ENCODE measurements at places on chromosomes 11 and 22.

DNA sequence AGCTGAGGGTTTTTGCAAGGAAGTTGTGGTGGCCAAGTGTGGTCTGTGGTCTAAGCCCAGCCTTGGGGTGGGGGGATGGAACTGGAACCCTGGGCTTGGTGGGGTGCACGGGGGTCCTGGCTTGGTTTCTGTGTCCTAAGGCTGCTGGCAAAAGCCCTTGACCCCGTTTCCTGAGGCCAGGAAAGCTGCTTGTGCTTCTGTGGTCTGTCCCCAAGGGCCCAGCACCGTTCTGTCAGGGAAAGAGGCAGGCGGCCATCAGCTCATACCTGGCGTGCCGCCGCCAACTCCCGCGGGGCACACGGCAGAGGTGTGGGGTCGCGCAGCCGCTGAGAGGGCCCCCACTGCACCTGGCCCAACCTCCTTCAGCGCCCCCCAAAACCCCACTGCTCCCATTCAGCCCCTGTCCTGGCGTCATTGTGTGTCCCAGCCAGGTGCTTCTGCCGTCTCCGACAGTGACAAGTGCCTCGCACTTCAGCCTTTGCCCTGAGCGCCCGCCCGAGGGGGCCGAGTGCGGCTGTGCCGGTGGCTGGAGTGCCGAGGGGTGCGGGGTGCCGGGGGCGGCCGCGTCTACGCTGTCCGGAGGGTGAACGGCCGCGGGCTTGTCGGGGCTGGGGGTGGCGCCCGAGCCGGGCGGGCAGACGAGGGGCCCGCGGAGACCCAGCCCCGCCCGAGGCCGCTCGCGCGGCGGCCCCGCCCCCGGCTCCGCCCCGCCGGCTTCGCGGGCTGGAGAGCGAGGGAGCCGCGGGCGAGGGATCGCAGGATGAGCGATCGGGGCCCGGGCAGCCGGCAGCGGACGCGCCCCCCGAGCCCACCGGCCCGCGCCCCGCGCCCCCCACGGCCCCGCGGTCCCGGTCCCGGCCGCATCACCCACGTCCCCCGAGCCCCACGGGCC lies at the start of gene CNIH2:
Gene CNIH2, plus strand, starts transcription at position 705 of the 892 bp plus-strand sequence. CDS start 282 bp downstream, outside the sequence.
- peak; percentile 65 for DNase-seq

- no peak for DNase-seq
Observed at GRCh38 chr11:8656291-8656690, 26.2 kb downstream of the TRIM66 start.

- DNase-seq, result no peak
Observed at GRCh38 chr11:113725913-113726312, 19.8 kb upstream of the TMPRSS5 start.

DNA sequence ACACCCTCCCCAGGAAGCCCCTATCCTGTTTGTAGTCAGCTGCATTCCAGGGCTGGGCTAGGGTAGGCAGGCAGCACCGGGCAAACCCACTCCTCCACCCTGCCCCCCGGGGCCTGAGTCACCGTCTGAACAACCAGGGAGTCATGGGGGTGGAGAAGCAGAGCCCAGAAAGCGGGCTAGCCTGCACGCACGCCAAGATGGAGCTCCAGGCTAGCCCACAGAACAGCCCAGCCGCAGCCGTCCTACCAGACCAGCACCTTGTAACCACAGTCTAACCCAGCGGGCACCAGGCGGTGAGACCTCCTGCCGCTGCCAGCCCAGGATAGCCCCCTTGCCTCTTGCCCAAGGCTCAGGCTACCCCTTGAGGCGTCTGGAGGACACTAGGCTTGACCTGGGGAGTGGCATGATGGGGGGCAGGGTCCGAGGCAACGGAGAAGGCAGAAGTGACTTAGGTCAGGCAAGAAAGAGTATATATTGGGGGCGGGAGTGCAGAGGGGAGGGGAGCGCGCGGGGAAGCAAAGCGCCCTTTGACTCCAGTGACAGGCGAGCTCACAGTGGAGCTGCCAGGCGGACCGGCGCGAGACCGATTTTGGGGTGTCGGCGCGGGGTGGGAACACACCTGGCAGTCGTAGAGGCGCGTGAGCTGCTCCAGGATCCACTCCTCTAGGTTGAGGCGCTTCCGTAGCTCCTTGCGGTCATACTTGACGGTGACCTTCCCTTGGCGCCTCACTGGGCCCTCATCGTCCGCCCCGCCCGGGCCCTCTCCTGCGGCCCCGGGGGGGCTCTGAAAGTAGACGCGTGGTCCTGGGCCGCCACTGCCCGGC lies 734 bp downstream of the PPP1R14B start:
- DNase-seq, result peak; percentile 85

- peak; percentile 82 for DNase-seq
Observed at GRCh38 chr11:75384438-75385080, 14.8 kb upstream of the RPS3 start.

GRCh38 chr22:46579751-46580449 lies 40.3 kb upstream of the GRAMD4 start:
- no peak for DNase-seq

DNA sequence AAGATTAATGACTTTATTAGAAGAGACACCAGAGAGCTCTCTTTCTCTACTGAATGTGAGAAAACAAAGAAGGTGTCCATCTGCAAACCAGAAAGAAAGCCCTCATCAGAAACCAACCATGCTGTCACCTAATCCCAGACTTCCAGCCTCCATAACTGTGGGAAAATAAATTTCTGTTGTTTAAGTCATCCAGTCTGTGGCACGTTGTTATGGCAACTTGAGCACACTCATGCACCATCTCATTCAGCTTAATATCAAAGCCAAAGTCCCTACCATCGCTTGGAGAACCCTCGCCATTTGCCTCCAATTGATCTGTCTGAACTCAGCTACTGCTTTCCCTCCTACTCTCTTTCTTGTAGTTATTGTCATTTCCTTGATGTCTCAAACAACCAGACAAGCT lies 766.1 kb upstream of the ARHGAP42 start:
- no peak for DNase-seq

GRCh38 chr11:47333886-47334443 lies 18.5 kb downstream of the MYBPC3 start:
- DNase-seq, result no peak

- DNase-seq, result no peak
Observed at GRCh38 chr22:50310031-50310722, 2.7 kb upstream of the PLXNB2 start.

GRCh38 chr11:133710681-133711240 lies 134.6 kb downstream of the SPATA19 start:
- DNase-seq, result no peak

GRCh38 chr22:27492566-27493201 lies 308.9 kb downstream of the MN1 start:
- DNase-seq, result no peak

DNA sequence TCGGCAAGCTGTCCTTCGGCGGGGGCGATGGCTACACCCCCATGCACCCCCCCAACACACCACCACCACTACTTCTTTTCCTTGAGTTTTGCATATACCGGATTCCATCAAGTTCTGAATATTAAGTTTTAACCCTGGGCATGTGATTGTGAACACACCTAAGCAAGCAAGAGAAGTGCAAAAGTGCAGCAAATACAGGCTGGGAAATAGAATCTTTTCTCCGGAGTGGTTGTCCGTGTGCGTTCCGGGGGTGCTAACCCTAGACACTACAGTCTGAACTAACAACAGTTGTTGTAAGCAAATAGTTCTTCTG lies 574 bp downstream of the PRSS23 start:
- DNase-seq, result no peak

- DNase-seq, result no peak
Observed at GRCh38 chr11:131154351-131154750, 216.1 kb upstream of the NTM start.

- DNase-seq, result no peak
Observed at GRCh38 chr11:132605825-132606570, 926.3 kb downstream of the OPCML start.

DNA sequence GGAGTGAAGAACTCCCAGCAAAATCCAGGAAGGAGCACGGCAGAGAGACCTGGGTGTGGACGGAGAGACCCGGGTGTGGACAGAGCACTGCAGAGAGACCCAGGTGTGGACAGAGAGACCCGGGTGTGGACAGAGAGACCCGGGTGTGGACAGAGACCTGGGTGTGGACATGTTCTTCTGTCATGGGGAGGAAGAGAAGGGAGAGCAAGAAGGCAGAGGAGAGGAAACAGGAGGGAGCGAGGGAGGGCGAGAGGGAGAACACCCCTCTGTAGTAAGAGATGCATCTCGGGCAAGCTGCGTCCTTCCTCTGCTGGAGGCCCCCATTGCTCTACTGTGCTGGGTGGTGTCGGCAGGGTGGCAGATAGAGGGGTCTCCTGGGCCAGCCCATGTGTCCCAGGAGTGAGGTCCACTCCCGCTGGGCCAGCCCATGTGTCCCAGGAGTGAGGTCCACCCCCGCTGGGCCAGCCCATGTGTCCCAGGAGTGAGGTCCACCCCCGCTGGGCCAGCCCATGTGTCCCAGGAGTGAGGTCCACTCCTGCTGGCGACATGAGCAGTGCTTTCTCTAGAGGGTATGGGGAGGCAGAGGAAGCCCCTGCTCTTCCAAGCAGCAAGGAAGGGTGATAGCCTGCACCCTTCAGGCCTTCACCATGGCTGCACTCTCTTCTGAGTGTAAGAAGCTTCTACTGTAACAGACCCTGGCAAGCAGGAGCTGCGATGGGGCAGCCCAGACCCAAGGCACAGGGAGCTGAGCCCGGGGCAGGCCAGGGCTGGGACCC lies 934.2 kb downstream of the BRD1 start:
- no peak for DNase-seq

DNA sequence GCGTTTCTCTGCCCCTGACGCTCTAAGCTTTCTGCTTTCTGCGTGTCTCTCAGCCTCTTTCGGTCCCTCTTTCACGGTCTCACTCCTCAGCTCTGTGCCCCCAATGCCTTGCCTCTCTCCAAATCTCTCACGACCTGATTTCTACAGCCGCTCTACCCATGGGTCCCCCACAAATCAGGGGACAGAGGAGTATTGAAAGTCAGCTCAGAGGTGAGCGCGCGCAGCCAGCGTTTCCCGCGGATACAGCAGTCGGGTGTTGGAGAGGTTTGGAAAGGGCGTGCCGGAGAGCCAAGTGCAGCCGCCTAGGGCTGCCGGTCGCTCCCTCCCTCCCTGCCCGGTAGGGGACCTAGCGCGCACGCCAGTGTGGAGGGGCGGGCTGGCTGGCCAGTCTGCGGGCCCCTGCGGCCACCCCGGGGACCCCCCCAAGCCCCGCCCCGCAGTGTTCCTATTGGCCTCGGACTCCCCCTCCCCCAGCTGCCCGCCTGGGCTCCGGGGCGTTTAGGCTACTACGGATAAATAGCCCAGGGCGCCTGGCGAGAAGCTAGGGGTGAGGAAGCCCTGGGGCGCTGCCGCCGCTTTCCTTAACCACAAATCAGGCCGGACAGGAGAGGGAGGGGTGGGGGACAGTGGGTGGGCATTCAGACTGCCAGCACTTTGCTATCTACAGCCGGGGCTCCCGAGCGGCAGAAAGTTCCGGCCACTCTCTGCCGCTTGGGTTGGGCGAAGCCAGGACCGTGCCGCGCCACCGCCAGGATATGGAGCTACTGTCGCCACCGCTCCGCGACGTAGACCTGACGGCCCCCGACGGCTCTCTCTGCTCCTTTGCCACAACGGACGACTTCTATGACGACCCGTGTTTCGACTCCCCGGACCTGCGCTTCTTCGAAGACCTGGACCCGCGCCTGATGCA lies at the start of gene MYOD1:
Gene MYOD1, plus strand, starts transcription at position 544 of the 910 bp plus-strand sequence. Its CDS starts 212 bp downstream, at position 756.
- no peak for DNase-seq

- no peak for DNase-seq
Observed at GRCh38 chr22:36360871-36361383, 26.8 kb downstream of the MYH9 start.

DNA sequence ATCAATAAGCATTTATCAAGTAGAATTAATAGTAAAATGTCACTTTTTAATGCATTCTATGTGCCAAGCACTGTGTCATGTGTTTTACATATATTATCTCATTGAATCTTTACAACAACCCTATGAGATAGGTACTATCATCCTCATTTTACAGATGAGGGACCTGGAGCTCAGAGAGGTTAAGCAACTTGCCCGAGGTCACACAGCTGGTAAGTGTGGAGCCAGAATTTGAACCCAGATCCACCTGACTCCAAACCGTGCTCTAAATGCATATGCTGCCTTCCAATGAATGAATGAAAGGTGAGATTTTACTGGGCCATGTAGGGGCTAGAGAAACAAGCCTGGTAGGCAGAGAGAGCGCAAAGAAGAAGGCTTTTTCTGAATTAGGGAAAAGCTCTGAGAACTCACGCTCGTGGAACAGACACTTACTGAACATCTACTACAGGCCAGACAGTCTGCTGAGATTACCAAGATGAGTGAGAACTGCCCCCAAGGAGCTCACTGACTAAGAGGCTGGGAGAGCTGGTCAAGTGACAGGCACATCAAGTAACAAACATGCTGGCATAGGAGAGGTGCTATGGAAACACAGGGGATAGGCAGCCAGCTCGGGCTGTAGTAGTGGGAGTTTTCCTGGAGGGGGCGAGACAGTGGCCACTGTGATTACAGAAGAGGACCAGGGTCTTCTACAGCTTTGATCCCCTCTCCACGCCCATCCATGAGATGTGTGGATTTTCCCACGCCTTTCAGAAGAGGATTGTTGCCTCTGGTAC lies 4.4 kb downstream of the ABCG4 start:
- no peak for DNase-seq
